Liver (tissue), 10 donors: ENCODE measurements at places on chromosomes 3 and 15.

GRCh38 chr15:43209059-43209824 is 11.6 kb downstream of the EPB42 start:
- DNase-seq = peak; percentile 46

DNA sequence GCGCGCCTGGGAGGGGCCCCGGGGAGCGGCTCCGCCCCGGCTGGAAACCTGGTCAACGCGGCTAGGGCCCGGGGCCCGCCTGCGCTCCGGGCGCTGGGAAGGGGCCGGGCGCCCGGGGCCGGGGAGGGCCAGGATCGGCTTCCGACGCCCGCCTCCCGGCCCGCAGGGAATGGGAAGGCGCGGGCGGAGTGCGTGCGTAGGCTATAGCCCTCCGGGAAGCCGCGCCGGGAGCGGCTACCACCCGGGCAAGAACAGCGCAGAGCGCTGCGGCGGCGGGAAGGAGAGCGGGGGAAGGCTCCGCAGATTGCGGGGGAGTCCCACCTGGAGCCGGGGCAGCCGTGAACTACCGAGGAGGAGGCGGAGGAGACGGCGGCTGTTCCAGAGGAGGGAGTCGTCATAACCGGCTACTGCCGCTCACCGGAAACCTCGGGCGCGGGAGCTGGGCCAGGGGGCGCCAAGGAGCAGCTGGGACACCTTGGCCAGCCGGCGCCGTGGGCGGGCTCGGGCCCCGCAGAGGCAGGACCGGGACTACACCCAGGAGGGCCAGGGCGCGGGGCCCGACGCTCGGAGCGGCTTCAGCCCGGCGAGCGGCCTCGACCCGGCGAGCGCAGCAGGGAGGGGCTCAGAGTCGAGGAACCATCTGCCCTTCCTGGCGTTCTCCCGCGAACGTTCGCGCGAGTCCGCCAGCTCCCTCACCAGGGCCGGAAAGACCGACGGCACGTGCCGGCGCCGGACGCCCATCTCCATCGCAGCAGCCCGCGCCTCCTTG is at the start of gene EOGT:
EOGT (minus strand) TSS at position 432 of the 769 bp plus-strand sequence. CDS start 3,838 bp downstream, outside the sequence.
- peak; percentile 90 for DNase-seq

- no peak for DNase-seq
Observed at GRCh38 chr3:73141525-73141924, 80.1 kb downstream of the EBLN2 start.

- no peak for DNase-seq
Observed at GRCh38 chr15:50068016-50068415, 51.0 kb downstream of the ATP8B4 start.

DNA sequence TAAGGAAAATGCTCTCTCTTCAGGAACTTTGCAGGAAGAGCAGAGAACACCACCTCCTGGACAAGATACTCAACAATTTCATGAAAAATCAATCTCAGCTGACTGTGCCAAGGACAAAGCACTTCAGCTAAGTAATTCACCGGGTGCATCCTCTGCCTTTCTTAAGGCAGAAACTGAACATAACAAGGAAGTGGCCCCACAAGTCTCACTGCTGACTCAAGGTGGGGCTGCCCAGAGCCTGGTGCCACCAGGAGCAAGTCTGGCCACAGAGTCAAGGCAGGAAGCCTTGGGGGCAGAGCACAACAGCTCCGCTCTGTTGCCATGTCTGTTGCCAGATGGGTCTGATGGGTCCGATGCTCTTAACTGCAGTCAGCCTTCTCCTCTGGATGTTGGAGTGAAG is 200.5 kb downstream of the AKAP13 start:
- no peak for DNase-seq

GRCh38 chr3:105647047-105647446 is 221.8 kb downstream of the CBLB start:
- DNase-seq = no peak

DNA sequence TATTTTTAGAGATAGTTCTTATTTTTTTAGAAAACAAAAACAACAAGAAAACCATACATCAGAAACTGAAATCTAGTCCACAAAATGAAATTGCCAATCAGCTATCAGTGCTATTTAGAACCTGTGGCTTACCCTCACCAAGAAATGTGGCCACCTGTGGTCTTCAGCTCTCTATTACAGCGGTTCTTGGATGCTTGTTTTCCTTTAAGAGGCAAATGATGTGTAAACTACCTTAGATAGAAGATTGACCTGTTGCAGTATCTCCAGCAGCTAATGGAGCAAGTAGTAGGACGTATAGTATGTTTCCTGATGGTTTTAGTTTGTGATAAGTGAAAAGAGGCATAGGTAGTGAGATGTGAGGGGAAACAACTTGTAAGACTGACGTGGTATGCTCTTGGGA is 21.2 kb downstream of the TFG start:
- no peak for DNase-seq

GRCh38 chr3:51999846-52000245 is 4.2 kb upstream of the RPL29 start:
- peak; percentile 67 for DNase-seq

- DNase-seq = no peak
Observed at GRCh38 chr3:125651244-125651643, 55.9 kb upstream of the OSBPL11 start.

DNA sequence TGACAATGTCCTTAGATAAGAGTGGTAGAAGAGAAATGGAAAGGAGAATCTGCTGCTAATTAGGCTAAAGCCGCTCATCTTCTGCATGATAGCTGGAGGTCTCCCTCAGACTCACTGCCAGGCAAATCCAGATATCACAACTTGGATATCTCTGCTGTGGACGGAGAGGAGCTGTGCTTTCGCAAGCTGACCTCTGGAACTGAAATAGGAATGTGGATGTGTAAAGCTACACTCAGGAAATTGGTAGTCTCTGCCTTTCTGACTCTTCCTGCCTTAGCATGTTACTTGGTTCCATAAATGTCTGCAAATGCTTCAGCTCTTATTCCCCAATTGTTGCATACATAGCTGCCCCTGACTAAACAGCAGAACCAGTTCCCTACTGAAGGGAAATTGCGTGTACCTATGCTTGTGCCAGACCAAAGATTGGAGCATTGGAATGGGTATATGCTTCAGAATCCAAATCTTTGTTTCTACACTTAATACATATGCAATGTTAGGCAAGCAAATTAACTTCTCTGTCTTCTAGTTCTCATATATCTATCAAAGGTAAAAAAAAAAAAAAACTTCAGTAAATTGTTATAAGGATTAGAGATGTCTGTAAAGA is 74.7 kb upstream of the ROBO2 start:
- peak; percentile 45 for DNase-seq

GRCh38 chr3:53936347-53936746 is 44.7 kb upstream of the SELENOK start:
- no peak for DNase-seq

DNA sequence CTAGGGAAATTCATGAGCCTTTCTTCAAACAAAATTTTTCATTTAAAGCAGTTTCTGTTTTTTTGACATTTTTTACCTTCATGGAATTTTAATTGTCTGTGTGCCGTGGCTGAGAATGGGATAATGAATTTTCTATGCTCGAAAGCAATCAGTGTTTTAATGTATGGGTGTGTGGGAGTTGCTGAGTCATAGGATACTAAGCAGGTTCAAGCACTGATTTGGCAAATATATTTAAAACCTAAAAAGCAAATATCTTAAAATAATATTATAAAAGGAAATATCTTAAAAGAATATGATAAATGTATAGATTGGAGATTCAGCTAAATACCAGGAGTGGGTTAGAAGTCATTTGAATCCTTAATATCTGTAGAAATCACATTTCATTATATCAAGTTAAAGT is 173.6 kb upstream of the LRRFIP2 start:
- DNase-seq = no peak

- no peak for DNase-seq
Observed at GRCh38 chr15:74212494-74212893, 9.9 kb upstream of the STRA6 start.

- no peak for DNase-seq
Observed at GRCh38 chr3:79490165-79491028, 277.4 kb downstream of the ROBO1 start.

GRCh38 chr3:100260081-100260684 is 609 bp upstream of the TBC1D23 start:
- DNase-seq = no peak

GRCh38 chr15:43370310-43370974 is 401 bp downstream of the ZSCAN29 start:
- peak; percentile 44 for DNase-seq

- no peak for DNase-seq
Observed at GRCh38 chr3:98445949-98446406, 17.0 kb upstream of the OR5K1 start.

DNA sequence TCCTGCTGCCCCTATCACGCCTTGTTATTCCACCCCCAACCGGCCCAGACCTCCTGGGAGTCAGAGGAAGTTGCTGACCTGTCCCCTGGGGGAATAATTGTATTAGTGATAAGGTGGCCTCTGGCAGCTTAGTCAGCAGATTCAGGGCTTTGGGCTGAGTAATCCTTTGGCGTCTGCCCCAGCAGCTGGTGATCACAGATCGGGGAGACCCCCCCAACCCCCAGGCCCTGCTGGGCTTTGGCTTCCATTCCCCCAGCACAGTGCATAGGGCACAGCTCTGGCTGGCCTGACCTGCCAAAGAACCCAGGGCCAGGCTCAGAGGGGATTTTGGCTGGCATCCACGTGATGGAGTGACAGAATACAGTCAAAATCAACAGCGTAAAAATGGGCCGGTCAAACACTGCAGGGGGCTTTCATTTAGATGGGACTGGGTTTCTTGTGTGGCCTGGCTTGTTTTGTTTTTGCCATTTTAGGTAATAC is 3.9 kb upstream of the NR2E3 start:
- DNase-seq = no peak

GRCh38 chr15:41930221-41930866 is 36.5 kb upstream of the SPTBN5 start:
- DNase-seq = no peak

GRCh38 chr3:14921811-14922705 is 25.3 kb upstream of the NR2C2 start:
- DNase-seq = no peak

DNA sequence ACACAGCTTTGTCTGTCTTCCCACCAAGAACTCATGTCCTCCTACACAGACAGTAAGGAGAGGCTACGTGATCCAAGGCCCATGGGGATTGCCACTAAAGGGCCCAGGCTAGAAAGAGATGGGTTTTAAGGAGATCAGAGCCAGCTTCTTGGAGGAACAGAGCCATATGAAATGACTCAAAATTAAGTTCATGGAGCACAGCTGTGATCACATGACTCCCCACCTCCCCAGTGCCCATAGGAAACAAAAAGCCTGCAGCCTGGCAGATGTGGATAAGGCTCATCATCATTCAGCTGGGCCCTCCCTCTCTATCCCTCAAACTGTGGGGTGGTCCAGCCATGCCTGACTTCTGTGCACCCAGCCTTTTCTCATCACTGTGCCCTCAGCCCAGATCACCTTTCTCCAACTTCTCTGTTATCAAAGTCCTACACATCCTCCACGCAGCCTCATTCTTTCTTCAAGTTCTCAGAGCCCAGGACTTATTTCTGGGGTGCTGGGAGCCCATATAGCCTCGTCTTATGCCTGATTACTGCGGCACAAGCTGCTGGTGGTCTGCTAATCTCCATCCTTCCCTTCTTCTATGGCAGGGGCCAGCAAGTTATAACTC is 137.6 kb downstream of the SMAD6 start:
- no peak for DNase-seq

- no peak for DNase-seq
Observed at GRCh38 chr3:132773071-132773619, 50.9 kb upstream of the NPHP3 start.

DNA sequence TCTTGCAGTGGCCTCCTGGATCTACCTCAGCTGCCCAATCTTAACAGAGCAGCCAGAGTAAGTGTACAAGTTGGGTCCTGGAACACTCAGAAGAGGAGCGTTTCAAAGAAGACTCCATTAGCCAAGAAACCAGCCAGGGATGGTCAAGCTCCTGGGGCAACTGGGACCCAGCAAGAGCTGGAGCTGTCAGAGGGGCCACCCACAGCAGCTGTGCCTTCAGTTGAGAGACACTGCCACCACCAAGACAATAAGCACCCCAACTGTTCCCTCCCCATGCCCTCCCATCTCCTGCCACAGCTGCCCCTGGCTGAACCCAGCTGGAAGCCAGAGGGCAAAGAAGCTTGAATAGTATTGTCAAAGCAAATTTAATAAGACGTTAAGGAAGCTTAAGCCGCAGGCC is 110.6 kb upstream of the TLE3 start:
- DNase-seq = no peak

- DNase-seq = no peak
Observed at GRCh38 chr3:170712798-170713197, 126.9 kb upstream of the SLC7A14 start.

GRCh38 chr3:55664387-55664786 is 177.3 kb upstream of the WNT5A start:
- DNase-seq = no peak

- no peak for DNase-seq
Observed at GRCh38 chr3:63654931-63655330, 2.5 kb downstream of the SNTN start.

DNA sequence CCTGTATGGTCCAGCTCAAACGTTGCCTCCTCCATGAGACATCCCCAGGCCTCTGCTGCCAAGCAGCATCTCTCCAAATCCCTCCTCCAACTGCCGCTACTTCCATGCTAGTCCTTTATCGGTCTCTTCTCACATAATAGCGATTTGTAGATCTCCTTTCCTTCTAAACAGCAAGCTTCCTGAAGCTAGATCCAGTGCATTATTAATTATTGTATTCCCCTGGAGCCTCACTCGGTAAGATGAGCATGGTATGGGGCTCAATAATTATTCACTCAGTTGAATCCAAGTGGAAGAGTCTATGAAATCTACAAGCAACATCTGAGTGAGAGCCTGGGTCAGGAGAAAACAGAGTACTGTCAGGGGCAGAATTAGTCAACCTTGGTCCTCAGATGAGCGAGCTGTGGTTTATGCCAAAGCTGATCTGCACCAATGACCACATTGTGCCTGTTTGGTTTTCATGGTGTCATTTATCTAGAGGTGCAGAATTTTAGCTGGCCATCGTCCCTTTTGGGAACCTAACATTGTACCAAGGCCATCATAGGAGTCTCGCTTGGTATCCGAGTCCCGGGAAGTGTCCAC is 93.8 kb upstream of the UBE2E1 start:
- DNase-seq = no peak

GRCh38 chr3:33145221-33145900 is 31.5 kb downstream of the CRTAP start:
- no peak for DNase-seq

GRCh38 chr3:105781871-105782270 is 86.9 kb downstream of the CBLB start:
- no peak for DNase-seq
